Non-pigmented ciliary epithelial cell (primary cell): ENCODE measurements at places on chromosomes 2 and 18.

- no peak for DNase-seq
These were observed 1.2 kb upstream of the GPR39 start for GRCh38 chr2:132415256-132415914.

GRCh38 chr18:77046409-77046808 is 86.2 kb downstream of the MBP start:
- DNase-seq = no peak

DNA sequence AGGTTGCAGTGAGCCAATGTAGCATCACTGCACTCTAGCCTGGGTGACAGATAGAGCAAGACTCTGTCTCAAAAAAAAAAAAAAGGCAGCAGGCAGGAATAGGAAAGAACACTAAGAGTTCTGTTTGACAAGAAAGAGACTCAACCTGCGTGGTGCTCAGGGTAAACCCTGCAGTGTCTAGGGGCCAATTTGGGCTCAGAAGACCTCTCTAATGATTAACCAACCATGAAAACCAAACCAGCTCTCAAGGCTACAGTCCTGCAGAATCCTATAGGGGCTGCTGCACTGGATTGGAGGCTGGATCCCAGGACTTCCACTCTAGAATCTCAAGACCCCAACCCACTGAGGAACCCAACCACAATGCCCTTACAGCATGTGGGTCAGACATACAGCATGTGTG is 2.4 kb downstream of the TRABD2A start:
- no peak for DNase-seq

- peak; percentile 10 for DNase-seq
These were observed 37.6 kb upstream of the MCM6 start for GRCh38 chr2:135913727-135914365.

- DNase-seq = no peak
These were observed 56.9 kb downstream of the DPYSL5 start for GRCh38 chr2:26904839-26905238.

- DNase-seq = no peak
These were observed 566.6 kb upstream of the VRK2 start for GRCh38 chr2:57479981-57480380.

DNA sequence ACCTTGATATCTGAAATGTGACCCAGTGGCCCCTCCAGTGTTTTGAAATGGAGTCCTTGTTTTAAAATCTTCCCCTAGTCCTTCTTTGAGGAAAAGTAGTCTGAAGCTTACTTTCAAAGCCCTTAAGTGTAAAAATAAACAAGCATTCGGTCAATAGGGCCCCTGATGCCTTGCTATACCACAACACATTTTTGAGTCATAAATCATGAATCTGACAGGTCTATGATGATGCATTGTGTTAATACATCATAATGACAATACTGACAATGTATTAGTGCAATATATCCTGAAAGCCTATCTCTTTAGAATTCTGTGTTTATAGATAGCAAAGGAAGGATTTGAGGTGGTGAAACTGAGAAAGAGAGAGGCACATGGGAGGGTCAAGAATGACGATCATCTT is 464.2 kb downstream of the MEIS1 start:
- DNase-seq = no peak

- DNase-seq = peak; percentile 54
These were observed 4.7 kb upstream of the KCNE4 start for GRCh38 chr2:223047260-223047761.

DNA sequence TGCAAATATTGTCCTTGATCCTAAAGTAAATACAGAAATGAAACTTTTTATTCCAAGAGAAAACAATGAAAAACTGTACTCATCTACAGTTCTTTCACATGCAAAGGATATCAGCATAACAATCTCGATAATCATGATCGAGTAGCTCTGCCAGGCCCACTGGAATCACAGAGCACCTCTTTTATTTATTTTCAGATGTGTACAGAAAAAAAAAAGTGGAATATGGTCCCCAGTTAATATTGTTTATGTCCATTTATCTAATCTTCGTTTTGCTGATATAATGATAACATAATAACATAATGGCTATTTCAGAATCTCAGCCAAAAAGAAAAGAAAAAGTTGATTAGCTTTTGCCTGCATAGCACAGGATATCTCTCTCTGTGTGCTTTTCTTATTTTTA is 6.5 kb downstream of the ZNF385B start:
- no peak for DNase-seq

GRCh38 chr18:26086959-26087358 is 3.5 kb downstream of the SS18 start:
- DNase-seq = no peak

DNA sequence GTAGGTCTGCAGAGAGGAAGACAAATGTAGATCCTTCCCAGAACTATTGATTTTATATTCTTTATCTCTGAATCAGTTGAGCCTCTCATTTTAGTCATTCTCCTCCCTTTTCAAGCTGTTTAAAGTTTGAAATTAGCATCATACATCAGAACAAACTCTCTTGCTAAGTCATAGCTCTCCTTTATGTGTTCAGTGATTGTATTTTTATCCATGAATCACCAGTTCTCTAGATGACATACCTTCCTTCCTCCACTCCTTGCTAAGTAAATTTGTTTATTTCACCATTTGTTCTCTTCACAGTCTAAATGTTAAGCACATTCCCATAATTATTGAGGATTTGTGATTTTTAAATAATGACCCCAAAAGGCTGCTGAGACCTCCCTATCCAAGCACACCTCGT is 63.5 kb upstream of the RAPGEF4 start:
- DNase-seq = no peak

DNA sequence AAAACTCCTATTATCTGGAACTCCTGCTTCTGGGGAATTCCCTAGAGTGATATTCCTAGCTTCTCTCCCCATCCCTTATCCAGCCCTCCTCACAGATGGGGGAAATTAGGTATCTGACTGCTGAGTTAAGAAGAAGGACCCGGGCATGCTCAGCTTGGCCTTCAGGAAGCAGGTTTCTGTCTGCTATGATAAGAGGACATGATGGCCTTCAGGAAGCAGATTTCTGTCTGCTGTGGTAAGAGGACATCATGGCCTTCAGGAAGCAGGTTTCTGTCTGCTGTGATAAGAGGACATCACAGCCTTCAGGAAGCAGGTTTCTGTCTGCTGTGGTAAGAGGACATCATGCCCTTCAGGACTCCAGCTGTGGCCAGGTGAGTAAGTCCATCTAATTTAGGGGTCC is 65.2 kb downstream of the PLEKHM3 start:
- no peak for DNase-seq

DNA sequence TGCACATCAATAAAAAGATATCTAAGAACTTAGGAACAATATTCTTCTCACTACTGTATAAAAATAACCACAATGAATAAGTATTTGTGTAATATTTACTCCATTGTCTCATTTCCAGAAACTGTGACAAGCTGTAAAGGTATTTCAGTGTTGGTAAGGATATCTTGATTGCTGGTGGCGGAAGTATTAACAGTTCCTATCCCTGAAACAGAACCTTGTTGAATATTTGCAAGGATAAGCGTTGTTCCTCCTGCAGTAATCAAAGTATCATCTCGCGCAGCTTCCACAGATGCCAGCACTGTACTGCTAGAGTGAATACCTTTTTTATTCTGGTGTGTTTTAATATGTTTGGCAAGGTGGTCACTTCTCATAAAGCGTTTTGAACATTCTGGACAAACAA is 55.3 kb downstream of the SP3 start:
- DNase-seq = no peak
